ENCODE measurements at places on chromosomes 2 and 18.

DNA sequence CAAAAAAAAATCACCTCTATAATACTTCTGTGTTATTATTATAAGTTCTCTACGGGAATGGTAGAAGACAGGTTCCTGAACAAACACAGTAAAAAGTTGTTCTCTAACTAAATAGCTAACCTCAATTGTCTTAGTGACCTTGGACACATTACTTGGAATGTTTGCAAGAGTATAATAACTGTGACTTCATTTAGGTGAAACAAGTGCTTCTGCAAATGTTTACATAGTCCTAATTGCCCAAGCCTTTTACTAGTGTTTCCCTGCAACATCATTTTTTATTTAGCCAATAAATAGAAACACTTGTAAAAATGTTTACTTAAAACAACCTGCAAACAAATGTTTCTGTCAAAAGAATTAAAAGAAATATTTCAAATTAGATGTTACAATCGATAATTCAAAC, 9.9 kb downstream of the PLEKHM3 start:
- DNase-seq, result no peak

GRCh38 chr2:204183608-204184007, 247.0 kb downstream of the ICOS start:
- DNase-seq, result no peak

GRCh38 chr18:49486606-49486952, 455 bp downstream of the C18orf32 start:
- DNase-seq, result no peak

DNA sequence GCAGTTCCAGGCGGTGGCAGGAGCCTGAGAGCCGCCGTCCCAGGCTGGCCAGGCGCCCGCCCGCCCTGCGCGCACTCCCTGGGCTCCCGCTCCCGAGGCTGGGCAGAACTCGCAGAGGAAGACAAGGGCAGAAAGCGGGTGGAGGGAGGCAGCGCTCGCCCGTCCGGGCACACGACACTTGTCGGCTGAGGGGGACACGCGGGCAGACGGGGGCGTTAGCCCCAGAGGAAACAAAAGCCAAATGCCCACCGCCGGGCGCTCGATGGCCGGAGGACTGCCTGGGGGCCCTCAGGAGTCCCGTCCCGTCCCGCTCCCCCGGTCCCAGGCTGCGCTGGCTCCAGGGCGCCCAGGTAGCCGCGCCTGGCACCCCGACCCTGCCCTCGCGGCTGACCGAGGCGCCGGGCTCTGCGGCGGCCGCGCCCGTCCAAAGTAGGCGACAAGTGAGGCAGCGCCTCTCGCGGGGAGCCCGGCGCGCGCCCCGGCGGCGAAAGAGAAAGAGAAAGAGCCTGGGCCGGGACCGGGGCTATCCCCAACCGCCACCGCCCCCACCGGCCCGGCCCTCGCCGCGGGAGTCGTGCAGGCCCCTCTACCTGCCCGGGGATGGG, 491 bp downstream of the L3MBTL4 start:
- no peak for DNase-seq

GRCh38 chr2:233800208-233800607, 22.1 kb downstream of the MROH2A start:
- no peak for DNase-seq

DNA sequence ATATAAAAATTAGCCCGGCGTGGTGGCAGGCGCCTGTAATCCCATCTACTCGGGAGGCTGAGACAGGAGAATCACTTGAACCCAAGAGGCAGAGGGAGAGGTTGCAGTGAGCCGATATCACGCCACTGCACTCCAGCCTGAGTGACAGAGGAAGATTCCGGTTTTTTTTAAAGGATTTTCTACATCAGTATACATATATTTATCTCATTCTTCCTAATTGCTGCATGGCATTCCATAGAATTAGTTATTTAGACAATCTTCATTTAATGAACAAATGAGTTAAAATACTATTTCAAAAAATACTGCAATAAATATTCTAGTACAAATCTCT, 2.0 kb downstream of the GTF3C2 start:
- DNase-seq, result no peak

DNA sequence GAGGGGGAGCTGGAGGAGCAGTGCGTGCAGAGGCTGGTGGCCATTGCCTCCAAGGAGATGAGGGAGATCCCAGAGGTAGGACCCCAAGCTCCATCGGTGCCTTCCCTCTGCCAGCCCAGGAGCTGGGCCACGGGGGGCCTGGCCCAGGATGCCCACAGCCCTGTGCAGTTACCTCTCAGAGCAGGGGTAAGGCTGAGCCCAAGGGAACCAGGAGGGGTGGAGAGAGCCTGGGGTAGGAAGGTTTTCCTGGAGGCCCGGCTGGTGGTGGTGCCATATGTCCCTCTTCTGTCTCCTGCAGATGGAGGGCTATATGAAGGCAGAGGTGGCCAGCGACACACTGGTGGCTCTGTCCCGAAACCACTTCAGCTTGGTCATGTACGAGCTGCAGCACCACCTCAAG, 11.4 kb downstream of the MROH2A start:
- DNase-seq, result no peak

- DNase-seq, result no peak
These were observed 125.7 kb upstream of the FZD5 start for GRCh38 chr2:207895274-207895860.
